Esophagus squamous epithelium (tissue), 5 donors: ENCODE measurements at places on chromosomes 1 and 21.

- DNase-seq, result no peak
These were observed 75.3 kb downstream of the KCNK1 start for GRCh38 chr1:233689017-233689747.

DNA sequence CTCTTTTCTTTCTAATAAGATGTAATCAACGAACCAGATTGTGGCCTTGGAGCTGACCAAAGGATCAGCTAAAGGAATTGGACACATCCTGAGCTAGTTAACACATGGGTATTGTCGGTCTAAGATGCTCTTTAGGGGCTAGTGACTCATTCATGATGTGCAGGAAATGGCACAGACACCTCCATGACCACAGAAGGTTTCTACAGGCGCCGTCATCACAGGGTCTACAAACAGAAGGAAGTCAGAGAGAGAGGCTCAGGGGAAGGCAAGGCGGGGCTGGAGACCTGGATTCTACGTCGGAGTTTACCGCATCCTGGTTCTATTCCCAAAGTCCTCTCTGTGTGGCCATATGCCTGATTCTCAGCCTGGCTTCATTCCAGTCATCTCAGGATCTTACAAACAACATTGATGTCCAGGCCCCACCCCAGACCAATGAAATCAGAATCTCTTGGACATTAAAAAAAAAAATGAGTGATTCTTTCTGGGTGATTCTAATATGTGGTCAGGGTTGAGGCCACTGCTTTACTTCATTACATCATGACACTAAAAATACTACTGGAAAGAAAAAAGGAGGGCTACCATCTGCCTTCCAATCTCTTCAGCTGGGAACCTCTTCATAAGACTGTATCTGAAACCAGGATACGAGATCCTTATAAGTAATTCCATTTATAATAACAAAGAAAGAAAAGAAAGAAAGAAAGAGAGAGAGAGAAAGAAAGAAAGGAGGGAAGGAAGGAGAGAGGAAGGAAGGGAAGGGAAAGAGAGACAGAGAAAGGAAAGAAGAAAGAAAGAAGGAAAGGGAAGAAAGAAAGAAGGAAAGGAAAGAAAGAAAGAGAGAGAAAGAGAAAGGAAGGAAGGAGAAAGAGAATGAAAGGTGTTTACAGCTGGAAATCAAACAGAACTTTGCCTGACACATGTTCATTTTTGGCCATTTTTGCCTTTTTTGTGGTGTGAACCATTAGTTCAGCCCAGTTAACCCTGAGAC lies 11.6 kb upstream of the KCNJ15 start:
- DNase-seq, result no peak

- no peak for DNase-seq
These were observed 341.0 kb upstream of the VAMP3 start for GRCh38 chr1:7430047-7430608.

GRCh38 chr1:63612971-63613370 lies 19.8 kb downstream of the PGM1 start:
- DNase-seq, result no peak

DNA sequence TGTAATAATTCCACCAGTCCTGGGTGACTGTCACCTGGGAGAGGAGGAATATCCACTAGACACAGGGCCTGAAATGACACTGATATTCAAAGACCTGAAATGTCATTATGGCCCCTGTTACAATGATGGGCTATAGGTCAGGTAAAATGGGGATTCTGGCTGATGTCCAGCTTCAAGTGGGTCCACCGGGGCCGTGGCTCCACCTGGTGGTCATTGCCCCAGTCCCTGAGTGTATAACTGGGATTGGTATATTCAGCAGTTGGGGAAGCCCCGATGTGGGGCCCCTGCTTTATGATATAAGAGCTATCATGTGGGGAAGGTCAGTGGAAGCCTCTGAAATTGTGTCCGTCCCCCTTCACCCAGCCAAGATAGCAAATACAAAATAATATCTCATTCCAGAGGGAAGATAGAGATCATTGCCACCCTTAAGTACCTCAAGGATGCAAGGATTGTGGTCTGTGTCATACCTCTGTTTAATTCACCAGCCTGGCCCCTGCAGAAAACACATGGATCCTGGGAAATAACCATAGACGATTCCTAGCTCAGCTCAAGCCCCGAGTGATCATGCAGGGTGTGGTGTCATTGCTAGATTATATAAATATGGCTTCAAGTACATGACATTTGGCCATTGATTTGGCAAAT lies 19.4 kb downstream of the PLEKHO1 start:
- DNase-seq, result no peak

- DNase-seq, result no peak
These were observed at the start of gene KIF17 for GRCh38 chr1:20717452-20718342. KIF17 (minus strand) TSS chr1:20718007; CDS start chr1:20717706, 301 bp downstream.

DNA sequence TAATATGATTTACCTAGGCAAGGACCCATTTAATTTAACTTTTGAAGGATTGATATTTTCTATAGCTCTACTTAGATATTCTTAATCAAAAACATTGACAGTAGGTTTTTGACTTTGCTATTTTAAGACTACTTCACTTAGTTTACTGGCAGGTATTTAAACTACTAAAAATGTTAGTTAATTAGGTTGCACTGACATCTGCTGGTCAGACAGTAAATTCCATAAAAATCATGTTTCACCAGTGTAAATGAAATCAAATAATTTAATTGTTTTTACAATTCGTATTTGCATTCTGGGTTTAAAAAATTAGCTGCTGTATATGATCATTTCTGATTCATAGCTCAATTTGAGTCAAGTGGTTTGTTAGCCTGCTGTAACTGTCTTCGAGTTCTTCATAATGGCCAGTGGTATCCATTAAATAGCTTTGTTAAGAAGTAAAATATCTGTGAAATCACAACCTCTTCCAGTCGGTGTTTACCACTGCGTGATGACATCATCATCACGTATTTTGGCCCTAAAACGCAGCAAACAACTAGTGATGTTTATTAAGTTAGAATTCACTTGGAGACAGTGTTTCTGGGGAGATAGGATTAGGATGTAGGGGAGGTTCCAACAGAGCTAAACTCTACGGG lies 26.2 kb downstream of the EXTL2 start:
- DNase-seq, result no peak

GRCh38 chr1:206933333-206933945 lies 11.7 kb upstream of the FCMR start:
- DNase-seq, result no peak

DNA sequence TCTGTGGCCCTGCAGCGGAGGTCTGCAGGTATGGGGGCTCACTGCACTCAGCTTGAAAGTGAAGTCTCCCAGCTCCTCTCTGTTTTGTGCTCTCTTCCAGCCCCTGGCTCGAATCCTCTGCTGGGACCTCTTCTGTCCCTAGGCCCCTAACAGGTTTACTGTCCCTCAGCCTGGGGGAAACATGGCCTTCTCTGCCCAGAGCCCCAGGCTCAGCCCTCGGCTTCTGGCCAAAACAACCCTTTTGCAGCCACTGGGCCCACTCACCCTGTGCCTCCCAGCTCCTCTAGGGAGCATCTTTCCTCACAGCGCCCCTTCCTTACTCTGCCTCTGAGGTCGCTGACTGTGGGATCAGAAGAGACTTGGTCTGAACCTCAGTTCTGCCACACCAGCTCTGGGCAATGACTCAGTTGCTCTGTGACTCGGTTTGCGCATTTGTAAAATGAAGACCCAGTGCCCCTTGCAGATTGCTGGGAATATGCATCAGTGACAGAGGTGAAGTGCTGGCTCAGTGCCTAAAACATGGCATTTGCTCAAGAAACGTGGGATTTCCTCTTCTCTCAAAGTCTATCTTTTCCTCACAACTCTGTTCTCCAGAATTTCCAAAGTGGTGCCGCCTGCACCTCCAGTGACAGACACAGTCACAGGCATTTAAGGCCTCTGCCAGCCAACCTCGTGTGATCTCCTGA lies 26.5 kb upstream of the TENT5C start:
- DNase-seq, result no peak

GRCh38 chr1:32991819-32992488 lies 27.3 kb upstream of the RNF19B start:
- no peak for DNase-seq
